Urinary bladder (tissue), 4 donors: ENCODE measurements at places on chromosomes 2 and 18. TPM values are rescaled to one million over a fixed set of nuclear protein-coding genes. Genes with fewer than 3 reads are reported as not detected.

GRCh38 chr2:23390152-23390551 is 5.2 kb downstream of the KLHL29 start:
- no peak for DNase-seq

The CYP1B1 gene
- total RNA-seq = 16.7 TPM

DNA sequence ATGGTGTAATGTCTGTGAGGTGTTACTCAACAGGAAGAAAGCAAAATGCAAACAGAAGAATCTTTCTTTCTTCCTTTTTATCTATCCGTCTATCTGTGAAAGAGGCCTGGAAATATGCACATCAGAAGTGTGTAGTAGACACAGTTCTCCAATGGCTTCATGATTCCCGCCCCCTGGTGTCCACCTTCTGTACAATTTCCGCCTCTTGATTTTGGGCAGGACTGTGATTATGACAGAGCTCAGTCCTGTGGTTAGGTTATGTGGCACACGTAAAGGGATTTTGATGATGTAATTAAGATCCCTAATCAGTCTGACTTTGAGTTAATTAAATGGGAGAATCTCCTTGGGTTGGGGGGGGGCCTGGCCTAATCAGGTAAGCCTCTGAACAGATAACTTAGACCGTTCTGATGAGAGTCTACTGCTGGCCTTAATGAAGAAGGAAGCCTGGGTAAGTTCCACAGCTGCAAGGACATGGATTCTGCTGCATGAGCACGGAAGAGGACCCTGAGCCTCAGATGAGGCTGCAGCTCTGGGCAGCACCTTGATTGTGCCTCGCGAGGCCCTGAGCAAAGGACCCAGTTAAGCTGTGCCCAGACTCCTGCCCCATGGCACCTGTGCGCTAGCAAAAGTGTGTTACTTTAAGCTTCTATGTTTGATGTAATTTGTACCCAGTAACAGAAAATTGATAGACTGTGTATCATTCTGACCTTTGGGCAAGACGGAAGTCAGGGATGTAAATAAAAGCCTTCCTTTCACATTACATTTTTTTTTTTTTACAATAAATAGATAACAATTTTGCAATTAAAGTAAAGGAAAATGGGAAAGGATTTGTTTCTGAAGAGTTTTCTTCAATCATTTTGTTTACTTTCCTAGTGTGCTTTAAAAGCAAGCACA is 11.3 kb upstream of the KCNF1 start:
- DNase-seq = no peak

DNA sequence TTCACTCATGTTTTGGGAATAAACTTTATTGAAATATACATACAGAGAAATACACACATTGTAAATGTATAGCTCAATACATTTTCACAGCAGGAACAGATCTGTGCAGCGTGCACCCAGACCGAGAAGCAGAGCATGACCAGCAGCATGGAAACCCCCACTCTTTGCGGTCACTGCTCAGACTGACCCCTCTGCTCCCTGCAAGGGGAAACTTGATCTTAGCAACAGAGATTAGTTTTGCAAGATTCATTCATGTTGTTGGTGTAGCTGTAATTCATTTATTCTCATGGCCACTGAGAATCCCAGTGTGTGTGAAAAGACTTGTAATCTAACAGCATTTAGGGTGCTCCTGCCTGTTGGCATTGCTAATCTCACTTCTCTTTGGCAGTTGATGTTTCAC is 35.2 kb downstream of the LPIN1 start:
- no peak for DNase-seq

The IL36RN gene
- total RNA-seq = 0.26 TPM

GRCh38 chr2:233499928-233500327 is 66.7 kb downstream of the USP40 start:
- no peak for DNase-seq

- no peak for DNase-seq
Observed at GRCh38 chr18:37762076-37762621, 196.6 kb upstream of the CELF4 start.

GRCh38 chr2:3023531-3023930 is 354.1 kb downstream of the EIPR1 start:
- DNase-seq = no peak

- no peak for DNase-seq
Observed at GRCh38 chr2:31511376-31511775, 69.4 kb downstream of the SRD5A2 start.

The SKA1 gene
- total RNA-seq = 11.5 TPM

- no peak for DNase-seq
Observed at GRCh38 chr2:154556607-154557006, 141.9 kb upstream of the KCNJ3 start.

GRCh38 chr2:211086049-211086448 is 529.6 kb downstream of the CPS1 start:
- no peak for DNase-seq

The PNPT1 gene
- total RNA-seq = 32.4 TPM
